NCI-H446 treated with DMSO at 0.1 percent for 48 hours (cell line): ENCODE measurements at places on chromosomes 3 and 15.

DNA sequence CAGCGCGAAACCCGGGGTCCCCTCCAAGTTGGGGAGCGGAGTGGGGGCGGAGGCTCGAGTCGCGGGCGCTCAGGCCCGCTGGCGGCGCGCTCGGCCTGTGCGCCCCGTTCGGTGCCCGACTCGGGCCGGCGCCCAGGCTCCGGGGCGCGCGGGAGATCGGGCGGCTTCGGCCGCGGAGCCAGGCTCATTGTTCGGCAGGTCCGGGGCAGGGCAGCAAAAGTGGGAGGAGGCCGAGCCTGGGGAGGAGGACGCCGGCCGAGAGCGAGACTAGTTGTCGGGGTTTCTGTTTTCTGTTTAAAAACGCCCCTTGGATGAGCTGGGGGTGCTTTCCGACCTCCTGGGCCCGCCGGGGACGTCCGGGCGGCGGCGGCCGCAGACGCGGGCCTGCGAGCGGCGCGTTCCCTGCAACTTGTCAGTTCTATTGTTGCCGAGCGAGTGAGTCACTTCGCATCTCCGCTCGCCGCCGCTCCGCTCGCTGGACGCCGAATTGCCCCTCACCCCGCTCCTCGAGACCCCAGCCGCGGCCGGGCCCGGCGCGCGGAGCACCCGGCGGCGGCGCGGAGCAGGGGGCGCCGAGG, 676 bp downstream of the TCF12 start:
- no peak for DNase-seq

DNA sequence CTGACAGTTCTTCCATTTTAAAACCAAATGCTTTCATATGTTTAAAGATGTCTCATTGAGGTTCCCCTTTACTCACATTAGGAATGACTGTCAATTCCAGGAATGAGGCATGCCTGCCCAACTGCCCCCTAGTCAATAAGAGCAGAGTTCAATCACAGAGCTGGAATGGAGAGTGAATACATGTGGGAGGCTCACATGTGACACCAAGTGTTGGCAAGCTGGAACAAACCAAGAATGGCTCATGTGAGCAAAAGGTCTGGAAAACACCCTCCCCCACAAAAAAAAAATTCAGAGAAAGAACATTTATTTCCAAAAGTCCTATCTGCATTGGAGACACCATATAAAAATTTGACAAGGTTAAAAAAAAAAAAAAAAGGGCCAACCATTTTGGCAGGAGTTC, 3.7 kb downstream of the PBRM1 start:
- no peak for DNase-seq

DNA sequence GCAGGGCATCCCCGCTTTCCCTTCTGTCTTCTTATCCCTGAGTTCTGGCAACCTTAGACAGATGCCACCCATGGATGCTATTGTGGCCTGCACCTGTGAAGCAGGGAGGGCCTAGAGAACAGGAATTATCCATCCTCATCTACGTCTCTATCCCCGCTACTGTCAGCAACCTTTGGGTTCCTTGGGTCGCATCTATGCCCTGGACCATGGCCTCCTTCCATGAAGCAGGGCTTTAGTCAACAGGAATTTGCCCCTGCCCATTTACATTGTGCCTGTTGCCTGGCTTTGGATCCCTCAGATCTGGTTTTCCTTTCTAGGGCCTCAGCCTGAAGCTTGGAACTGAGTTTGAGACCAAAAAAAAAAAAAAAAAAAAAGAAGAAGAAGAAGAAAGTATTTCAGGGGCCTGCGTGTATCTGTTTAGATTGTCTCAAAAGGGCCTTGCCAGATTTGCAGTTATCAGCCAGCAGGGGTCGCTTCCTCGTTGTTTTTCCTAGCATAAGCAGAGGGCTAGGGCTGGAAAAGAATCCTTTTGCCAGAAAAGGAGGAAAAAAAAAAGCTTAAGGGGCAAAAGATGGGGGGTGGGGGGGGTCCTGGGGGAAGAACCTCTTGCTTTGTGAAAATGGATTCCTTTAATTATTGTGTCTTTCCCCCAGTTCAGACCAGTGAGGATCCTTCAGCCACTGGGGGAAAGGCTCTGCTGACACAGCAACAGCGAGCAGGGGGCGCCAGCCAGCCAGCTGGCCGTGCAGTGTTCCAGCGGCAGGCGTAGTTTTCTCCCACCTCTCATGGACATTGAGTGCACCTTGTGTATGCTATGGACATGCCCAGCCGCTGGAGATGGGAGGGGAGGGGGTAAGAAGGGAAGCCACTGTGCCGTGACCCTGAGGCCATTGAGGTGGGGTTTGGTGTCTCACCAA, 65.7 kb upstream of the ALDH1L1 start:
- no peak for DNase-seq

DNA sequence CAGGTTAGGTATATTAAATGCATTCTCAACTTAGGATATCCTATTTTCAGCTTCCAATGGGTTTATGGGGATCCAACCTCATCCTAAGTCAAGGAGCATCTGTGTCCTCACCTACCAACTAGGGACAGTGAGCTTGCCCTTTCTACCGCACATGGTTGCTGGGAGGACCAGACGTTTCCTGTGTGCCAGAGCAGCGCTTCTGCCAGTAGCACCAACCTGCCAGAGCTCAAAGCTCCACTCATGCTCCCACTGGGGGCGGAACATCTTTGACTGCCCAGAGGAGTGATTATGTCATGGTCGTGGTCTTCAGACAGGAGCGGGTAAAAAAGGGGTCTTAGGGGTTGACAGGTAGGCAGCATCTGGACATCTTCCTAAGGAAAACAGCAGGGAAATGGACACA, 24.7 kb downstream of the XPC start:
- no peak for DNase-seq

GRCh38 chr15:40498891-40499290, 28.1 kb downstream of the CHST14 start:
- no peak for DNase-seq

GRCh38 chr3:30297112-30297511, 309.3 kb upstream of the TGFBR2 start:
- no peak for DNase-seq

GRCh38 chr3:157958457-157958856, 147.8 kb downstream of the SHOX2 start:
- DNase-seq: no peak

DNA sequence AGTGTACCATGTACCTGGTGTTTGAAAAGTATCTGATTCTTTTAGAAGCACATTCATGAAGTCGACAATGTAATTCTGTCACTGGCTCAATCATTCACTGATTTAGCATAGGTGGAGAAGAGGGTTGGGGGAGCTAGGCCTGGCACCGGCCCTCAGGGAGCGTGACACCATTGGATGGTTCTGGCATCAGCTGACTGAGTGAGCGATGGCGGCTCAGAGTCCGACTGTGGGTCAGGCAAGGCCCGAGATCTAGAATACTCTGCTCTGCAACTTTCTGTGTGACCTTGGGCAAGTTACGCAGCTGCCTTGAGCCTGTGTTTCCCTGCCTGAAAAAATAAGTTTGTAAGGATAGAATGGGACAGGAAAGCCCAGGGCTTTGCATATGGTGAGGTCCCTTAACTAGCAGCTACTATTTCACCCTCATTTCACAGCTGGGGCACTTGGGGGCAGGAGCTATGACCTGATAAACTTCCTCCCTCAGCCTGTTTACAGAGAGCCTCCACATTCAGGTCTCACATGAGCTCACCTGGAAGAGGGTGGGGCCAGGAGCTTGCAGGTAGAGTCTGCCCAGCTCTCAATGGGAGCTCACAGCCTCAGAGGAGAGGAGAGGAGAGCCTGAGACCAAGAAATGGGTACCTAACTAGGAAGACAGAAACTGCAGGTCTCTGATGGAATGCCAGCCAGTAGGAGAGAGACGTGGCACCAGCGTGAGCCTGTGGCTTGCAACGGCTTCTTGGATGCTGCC, 153.7 kb upstream of the TLE3 start:
- no peak for DNase-seq

- no peak for DNase-seq
Measured at GRCh38 chr3:193951859-193952258, 184.1 kb upstream of the HES1 start.
